ENCODE measurements at places on chromosomes 6 and 20.

GRCh38 chr20:56409521-56409920 lies 2.5 kb upstream of the CASS4 start:
- DNase-seq = no peak

DNA sequence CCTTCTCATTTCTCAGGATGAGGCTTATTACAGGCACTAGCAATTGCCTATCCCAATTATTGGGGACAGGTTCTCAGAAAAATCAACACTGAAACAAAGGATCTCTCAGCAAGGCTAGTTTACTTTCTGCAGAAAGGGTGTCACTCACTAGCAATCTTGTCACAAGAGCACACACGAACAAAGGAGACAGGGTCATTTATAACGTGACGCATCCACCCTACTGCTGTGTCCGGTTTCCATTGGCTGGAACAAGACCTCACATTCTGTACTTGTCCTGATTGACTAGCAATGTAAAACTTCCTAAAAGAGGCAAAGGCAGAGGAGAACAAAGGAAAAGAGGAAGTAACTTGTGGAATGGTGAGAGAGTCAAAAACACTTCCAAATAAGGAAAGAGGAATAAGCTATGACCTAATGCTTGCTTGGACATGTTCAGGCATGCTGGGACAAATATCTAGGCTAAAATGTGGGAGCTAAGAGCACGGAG lies 160.2 kb upstream of the STXBP5 start:
- no peak for DNase-seq

GRCh38 chr6:88072462-88072861 lies 24.8 kb downstream of the SPACA1 start:
- DNase-seq = no peak

DNA sequence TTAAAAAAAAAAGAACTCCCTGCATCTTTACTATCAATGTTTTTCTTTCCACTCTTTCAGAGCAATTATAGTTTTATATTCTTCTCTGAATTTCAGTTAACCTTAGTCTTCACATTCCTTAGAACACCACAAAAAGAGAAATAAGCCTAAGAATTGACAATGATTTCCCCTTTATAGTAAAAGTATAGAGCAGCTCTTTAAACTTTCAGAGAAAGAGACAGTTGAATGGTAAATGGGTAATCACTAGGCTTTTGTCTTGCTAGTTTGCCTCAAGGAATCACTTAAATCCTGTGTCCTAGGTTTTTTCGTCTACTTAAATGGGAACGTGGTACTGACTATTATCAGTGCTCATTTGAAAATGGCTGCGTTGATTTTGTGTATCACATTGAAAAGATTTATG lies 31.8 kb downstream of the SLX4IP start:
- DNase-seq = no peak

GRCh38 chr6:124987291-124987690 lies 25.1 kb downstream of the RNF217 start:
- DNase-seq = no peak

GRCh38 chr6:52010145-52010544 lies 77.3 kb downstream of the PKHD1 start:
- DNase-seq = no peak

GRCh38 chr6:29953001-29953441 lies 10.7 kb downstream of the HLA-A start:
- no peak for DNase-seq

DNA sequence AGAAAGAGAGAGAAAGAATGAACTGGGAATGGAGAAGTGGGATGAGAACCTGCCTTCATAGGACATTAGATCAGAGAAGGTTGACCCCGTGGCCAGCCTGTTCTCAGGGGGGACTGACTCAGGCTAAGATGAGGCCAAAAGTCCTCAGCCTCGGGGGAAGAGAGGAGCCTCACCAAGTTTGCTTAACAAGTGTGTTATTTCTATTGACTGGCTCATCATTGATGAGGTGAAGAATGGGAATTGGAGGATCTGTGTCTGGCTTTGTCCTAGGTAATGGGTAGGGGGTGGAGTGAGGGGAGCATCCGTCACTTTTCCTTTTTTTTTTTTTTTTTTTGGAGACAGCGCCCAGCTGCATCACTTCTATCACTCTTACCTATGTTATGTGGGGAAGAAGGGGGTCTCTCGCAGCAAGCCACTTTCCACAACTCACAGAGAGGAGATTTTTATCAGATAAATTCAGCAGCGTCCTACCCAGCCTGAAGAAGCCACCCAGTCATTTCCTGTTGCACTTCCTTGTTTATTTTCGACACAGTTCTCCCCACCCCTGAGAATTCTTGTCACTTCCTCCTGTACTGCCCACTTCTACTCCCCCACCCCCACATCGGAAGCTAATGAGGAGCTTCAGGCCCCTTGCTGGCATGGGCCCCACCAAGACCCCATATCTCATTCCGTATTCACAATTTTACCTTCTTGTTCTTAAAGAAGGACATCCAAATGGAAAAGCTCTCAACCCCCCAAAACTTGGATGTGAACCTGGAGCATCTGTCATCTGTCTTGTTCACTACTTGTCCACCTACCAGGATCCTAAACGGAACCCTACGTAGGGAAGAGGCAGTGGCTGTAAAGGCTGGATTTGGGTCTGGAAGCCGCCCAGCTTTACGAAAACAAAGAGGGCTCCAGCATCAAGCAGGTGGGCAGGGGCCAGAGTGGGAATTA lies 2.8 kb upstream of the RNASET2 start:
- DNase-seq = peak; percentile 35

DNA sequence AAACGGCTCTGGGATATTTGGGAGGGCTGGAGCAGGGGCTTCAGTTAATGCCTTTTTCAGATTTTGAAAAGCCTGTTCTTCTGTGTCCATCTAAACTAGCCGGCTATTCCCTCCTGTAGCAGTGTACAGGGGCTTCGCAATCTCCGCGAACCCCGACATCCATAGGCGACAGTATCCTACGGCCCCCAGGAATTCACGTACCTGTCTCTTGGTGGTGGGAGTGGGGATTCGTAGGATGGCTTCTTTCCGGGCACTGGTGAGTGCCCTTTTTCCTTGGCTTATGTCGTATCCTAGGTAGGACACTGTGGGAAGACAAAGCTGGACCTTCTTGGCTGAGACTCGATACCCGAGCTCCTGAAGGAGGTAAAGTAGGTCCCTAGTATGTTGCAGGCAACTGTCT lies 153.1 kb downstream of the TRIM27 start:
- DNase-seq = no peak

- no peak for DNase-seq
These were observed 89.1 kb upstream of the E2F3 start for GRCh38 chr6:20312606-20313005.

- DNase-seq = no peak
These were observed 54.6 kb downstream of the DLL1 start for GRCh38 chr6:170236131-170236836.

DNA sequence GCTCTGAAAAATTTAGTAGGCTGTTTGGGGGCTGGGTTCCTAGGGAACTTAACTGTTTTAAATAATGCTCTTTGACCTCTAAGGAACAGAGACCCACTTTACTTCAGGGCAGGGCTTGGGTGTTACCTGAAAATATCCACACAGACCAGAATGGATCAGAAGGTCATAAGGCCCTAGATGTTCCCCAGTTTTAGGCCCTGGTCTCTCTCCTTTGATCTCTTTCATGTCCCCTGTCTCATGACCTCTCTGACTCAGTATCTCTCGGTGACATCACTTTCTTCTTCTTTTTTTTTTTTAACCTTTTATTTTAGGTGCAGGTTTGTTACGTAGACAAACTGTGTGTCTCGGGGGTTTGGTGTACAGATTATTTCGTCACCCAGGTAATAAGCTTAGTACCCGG lies 272.1 kb upstream of the SGK1 start:
- no peak for DNase-seq

GRCh38 chr6:53257533-53257932 lies 91.2 kb downstream of the ELOVL5 start:
- no peak for DNase-seq

- DNase-seq = no peak
These were observed 181.6 kb downstream of the CDH26 start for GRCh38 chr20:60139663-60140446.

- no peak for DNase-seq
These were observed 72.7 kb downstream of the PSMG4 start for GRCh38 chr6:3331494-3331893.

DNA sequence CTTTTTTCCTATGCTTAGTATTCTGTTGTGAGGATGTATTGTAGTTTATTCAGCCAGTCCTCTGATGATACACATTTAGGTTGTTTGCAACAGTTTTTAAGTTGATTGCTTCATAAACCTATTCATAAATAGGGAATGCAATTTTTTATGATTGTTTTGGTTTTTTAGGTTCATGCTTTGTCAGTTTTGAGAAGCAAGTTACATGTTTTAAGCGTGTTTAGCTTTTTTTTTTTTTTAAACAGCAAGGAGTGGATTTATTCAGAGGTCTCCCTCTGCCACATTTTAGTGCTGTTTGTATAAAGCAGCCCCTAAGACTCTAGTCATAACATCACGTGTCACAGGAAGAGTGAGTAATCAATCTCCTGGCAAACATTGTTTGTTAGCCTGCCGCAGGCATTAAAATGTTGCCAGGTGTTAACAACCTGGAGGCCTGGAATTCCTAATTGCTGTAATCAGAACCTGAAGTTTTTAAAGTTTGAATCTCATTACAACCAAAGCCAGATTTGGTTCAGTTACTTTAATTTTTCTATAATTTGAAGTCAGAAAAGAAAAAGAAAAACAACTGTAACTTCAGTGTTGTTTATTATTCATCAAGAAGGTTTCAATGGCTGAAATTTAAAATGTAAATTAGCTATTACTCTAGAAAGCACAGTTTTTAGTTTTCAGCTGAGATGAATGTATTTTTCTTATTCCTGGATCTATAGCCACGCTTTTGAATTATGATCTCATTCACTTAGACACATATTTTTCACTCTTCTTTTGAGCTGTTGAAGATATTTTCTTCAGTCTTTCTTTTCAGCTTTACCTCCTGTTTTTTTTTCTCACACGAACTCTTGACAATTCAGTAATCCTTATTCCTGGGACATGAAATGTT lies 59.2 kb downstream of the KCNS1 start:
- DNase-seq = no peak

GRCh38 chr6:125154118-125154760 lies 666 bp downstream of the TPD52L1 start:
- DNase-seq = no peak

- DNase-seq = no peak
These were observed 1155.9 kb upstream of the GJE1 start for GRCh38 chr6:140976806-140977205.

DNA sequence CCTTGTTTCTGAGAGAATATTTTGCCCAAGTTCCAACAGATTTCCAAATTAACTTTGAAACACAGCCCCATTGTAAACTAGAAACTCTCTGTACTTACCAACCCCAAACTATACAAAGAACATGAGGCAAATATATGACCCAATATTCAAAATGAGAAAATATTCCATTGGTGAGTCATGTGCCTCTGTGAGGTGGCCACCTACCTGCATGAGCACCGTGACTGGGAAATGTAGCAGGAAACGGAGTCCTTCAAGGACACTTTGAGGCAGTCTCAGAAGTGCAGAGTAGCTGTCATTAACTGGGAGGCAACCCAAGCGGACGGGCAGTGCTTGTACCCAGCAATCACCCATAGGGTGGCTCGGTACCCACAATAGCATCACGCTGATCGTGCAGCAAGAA lies 335.5 kb upstream of the NOX3 start:
- DNase-seq = no peak

- DNase-seq = no peak
These were observed 17.3 kb upstream of the CD93 start for GRCh38 chr20:23103284-23104018.

DNA sequence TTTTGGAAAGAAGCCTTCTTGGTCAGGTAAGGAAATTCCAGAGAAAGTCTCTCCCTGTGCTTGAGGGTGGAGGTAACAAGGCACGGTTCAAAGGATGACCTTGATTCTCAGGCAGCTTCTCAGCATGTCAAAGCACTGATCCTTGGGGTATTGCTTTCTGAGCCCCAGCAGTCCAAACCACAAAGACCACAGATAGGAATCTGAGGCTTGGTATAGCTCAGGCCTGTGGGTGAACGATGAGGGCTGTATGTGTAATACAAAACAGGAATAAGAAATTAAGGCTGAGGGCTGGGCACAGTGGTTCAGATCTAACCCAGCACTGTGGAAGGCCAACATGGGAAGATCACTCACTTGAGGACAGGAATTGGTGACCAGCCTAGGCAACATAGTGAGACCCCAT lies 70.2 kb upstream of the SLC22A1 start:
- DNase-seq = no peak

DNA sequence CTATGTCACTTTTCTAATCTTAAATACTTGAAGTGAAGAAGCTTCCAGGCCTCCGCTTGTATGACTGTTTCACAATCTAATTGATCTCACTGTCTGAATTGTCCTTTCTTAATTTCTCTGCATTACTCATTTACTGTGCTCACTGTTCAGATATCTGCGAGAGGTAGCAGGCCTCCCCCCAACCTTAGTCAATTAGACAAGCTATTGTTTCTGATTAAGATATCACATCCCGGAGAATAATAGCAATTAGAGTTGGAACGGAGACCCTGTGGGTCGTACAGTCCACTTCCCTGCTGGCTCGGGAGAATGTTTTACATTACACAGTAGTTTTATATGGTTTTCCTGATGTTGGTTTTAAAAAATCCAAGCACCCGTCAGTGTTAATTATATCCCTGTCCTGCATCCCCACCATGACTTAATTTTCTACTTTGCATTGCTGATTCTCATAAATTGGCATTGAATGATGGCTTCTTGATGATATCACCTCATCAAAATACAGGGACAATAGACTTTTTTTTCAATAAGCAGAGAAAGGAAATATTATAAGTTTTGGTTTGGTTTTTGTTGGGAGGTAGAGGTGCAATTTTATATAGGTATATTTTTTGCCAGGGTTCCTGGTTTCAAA lies 178.7 kb upstream of the TSHZ2 start:
- no peak for DNase-seq

DNA sequence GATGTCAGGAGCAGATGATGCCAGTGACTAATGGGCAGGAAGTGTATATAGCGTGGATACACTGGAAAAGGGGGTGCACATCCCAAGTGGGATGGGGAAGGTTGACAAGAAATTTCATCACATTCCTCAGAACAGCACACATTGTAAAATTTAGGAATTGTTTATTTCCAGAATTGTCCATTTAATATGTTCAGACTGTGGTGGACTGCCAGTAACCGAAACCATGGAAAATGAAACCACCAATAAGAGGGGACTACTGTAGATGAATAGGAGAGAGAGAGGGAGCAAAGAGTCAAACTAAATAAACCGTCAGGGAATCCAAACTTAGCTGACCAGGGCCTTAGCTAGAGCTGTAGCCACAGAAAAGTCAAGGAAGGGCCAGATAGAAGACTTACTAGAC lies 164.4 kb upstream of the PRDM1 start:
- no peak for DNase-seq

DNA sequence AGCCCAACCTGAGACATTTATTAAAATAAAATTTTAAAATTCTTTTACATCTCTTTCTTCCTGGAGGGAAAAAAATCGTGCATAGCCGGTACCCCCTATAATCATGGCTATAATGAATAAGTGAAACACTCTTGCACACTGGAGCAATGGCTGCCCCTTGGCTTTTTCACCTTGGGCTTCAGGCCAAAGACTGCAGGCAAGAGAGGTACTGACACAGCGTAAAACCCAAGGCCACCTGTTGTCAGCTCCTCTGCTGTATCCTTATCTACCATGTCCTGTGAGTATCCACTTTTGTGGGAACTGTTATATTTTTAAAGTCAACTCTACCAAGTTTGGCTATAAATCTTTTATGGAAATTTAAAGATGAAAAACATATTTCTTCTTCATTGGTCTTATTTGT lies 23.0 kb upstream of the LY86 start:
- no peak for DNase-seq

Measured in activated gamma-delta T cell treated with anti-CD3 and anti-CD28 coated beads, Interleukin-2, amount 50 U/mL, for 16 hours (primary cell).